ENCODE measurements at places on chromosomes 4 and X. TPM values are rescaled to one million over a fixed set of nuclear protein-coding genes. Genes with fewer than 3 reads are reported as not detected.

Gene CCDC120
- total RNA-seq = 5.7 TPM

Gene SH3BP2
- 48.0 TPM for total RNA-seq

Gene UGT2A1
- not detected for total RNA-seq

Gene JCHAIN
- total RNA-seq = not detected

Gene CSAG3
- total RNA-seq = not detected

Gene FAT1
- total RNA-seq = 154 TPM

Gene CXCL11
- total RNA-seq = 6.4 TPM

Gene TCEAL6
- not detected for total RNA-seq

Gene LANCL3
- 0.29 TPM for total RNA-seq

Gene GNRHR
- not detected for total RNA-seq

Gene EDA2R
- 7.6 TPM for total RNA-seq

Gene L1CAM
- 1.6 TPM for total RNA-seq

Gene EDA
- total RNA-seq = 0.10 TPM

Gene PHEX
- total RNA-seq = 0.41 TPM

Gene GDPD2
- not detected for total RNA-seq

Gene CT45A1
- not detected for total RNA-seq

Gene CT47A7
- not detected for total RNA-seq

Gene KLKB1
- 0.15 TPM for total RNA-seq

Gene NPY5R
- total RNA-seq = not detected

Gene PRR32
- total RNA-seq = not detected

Gene HSD17B13
- not detected for total RNA-seq

Gene LIAS
- 11.9 TPM for total RNA-seq

Gene ARAP2
- 1.4 TPM for total RNA-seq

Gene TEX13B
- 0.47 TPM for total RNA-seq

Gene FATE1
- total RNA-seq = 0.41 TPM

Gene HS6ST2
- 0.82 TPM for total RNA-seq

Gene SPINK2
- total RNA-seq = not detected

Gene ATP1B4
- not detected for total RNA-seq

Gene RHOXF2
- total RNA-seq = not detected

Data from glomerular endothelial cell (primary cell).